ENCODE measurements at places on chromosomes 12 and 14.
A peak's percentile ranks its signal among the peaks of the same experiment; 100 is the strongest.

GRCh38 chr14:73198253-73198652 is 39.1 kb upstream of the PAPLN start:
- no peak overlapping the region for H3K27ac ChIP-seq
- H3K27me3 ChIP-seq = no peaks in the 10 kb centered on the region
- DNase-seq = no peak
- H3K36me3 ChIP-seq = peaks cover 96% of the 10 kb centered on the region

DNA sequence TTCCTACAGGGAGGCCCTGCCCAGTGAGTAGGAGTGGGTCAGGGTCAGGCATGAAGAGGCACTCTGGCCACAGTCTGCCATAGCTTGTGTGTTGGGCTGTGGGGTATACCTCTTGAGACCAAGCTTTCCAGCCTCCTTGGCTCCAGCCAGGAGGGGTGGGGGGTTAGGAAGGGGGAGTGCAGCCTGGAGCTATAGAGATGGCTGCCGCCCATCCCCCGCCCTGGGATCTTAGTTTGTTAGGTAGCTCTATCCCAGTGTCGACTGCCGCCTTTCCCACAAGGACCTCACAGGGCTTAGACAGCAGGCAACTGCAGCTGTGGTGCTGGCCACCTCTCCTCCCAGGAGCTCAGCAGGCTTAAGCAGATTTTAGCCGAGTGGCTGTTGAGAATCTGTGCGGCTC is 216.4 kb downstream of the PLCZ1 start:
- H3K4me1 ChIP-seq = no peaks in the 10 kb centered on the region
- H3K36me3 ChIP-seq = no peaks in the 10 kb centered on the region
- H3K27me3 ChIP-seq = no peaks in the 10 kb centered on the region

DNA sequence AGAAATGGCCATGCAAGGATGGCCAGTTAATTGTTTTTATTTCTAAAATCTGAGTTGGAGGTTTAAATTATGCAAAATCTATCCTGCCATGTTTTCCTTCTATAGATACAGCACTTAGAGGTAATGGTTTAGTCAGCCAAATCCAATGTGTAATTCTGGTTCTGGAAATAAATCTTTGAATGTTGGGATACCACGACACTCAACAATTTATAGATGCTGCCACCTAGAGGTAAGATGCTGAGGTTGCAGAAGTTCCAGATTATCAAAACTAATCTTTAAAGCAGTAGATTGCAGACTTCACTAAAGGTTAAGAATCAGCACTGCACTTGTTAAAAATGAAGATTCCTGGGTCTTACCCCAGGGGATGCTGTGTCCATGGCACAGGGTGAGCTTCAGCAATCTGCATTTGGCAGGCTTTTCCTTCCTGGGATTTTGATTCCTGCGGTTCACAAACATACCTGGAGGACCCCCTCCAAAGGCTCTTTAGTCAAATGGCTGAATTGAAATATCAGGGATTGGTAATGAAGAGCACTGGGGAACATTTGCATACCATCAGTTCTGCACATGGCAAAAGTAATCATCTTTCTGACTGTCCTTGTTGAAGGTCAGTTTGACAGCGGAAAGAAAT is 53.4 kb upstream of the ANO4 start:
- H3K36me3 ChIP-seq = no peaks in the 10 kb centered on the region
- no peak overlapping the region for H3K4me3 ChIP-seq
- no peaks in the 10 kb centered on the region for H3K27me3 ChIP-seq
- DNase-seq = no peak
- H3K27ac ChIP-seq = no peak overlapping the region

GRCh38 chr14:37869633-37870032 is 274.2 kb downstream of the TTC6 start:
- no peak overlapping the region for H3K27ac ChIP-seq
- H3K27me3 ChIP-seq = no peaks in the 10 kb centered on the region
- no peaks in the 10 kb centered on the region for H3K4me1 ChIP-seq

- H3K4me3 ChIP-seq = no peak overlapping the region
- no peaks in the 10 kb centered on the region for H3K36me3 ChIP-seq
- DNase-seq = no peak
- no peaks in the 10 kb centered on the region for H3K27me3 ChIP-seq
- H3K27ac ChIP-seq = no peak overlapping the region
Measured at GRCh38 chr12:93115198-93115601, 186.1 kb upstream of the EEA1 start.

GRCh38 chr12:13060581-13060980 is 16.4 kb downstream of the FAM234B start:
- no peak for DNase-seq
- H3K36me3 ChIP-seq = no peaks in the 10 kb centered on the region
- no peak overlapping the region for H3K4me3 ChIP-seq
- no peaks in the 10 kb centered on the region for H3K4me1 ChIP-seq
- no peaks in the 10 kb centered on the region for H3K27me3 ChIP-seq

DNA sequence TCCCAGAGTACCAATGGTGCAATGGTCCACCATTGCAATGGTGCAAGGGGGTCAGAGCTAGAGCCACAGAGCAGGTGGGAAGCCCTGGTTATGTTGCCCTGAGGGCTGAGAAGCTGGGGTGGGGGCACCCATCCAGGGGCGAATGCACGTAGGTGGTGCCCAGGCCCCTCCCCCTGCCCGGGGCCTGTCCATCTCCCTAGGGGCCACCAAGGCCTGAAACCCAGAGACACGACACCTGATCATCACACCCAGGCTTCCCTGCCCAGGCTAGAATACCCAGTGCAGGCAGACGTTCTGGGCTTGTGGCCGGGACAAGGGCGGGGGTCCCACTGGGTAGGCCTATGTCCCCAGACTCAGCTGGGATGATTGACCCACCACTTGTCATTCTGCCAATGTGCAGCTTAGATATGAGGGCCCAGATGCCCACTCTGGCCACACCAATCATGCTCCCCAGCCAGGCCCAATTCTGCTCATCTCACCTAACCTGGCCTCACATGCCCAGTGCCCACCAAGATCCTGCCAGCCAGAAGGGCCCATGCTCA is 83.2 kb downstream of the ALG10 start:
- DNase-seq = no peak
- no peak overlapping the region for H3K4me3 ChIP-seq
- H3K36me3 ChIP-seq = no peaks in the 10 kb centered on the region
- H3K27me3 ChIP-seq = peaks cover 15% of the 10 kb centered on the region
- H3K4me1 ChIP-seq = no peaks in the 10 kb centered on the region
- H3K27ac ChIP-seq = no peak overlapping the region

DNA sequence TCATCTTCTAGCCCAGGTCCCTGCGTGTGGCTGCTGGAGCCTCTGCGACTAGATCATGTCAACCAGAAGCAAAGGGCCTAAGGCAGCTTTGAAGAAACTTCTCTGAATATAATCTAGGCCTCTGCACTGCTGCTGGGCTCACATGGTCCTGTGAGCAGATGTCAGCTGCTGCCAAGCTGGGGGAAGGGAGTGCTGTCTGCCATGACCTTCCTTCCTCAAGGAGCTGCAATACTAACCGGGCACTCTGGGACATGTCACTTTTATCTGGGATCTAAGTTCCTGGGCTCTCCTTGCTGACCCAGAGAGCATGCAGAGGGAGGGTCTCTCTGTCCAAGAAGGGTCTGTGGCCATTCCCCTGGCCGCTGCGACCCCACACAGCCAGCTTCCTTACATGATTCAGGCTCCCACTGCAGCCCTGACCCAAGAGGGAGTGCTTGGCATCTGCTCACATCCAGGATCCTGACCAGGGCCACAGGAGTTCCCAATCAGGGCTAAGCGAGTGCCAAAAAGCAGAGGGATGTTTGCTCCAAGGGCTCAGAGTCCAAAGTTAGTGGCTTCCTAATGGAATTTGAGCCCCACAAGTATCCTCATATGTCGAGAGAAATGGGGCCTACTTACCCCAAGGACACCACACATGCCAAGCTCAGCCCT is 74.0 kb downstream of the PLEKHG3 start:
- no peak overlapping the region for H3K4me3 ChIP-seq
- H3K36me3 ChIP-seq = no peaks in the 10 kb centered on the region

GRCh38 chr14:102187568-102188001 is 47.9 kb downstream of the WDR20 start:
- H3K4me1 ChIP-seq = peaks cover 35% of the 10 kb centered on the region
- peak overlapping the region; percentile 61 for H3K27ac ChIP-seq
- H3K27me3 ChIP-seq = no peaks in the 10 kb centered on the region
- DNase-seq = no peak

DNA sequence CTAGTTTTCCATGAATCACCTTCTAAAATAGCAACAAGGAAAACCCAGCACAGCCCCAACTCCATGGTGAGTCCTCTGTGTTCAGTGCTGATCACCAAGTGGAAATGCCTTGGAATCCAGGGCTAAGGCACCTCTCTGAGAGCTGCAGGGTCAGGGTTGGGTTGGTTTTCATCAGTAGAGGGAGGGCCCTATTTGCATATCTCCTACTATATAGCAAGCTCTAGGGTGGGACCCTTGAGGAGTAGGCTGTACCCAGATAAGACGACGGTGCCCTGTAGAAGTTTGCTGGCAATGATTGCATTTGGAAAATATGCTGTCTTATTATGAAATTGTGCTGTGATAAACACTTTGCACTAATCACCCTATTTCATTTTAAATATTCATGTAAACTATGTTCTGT is 1011.8 kb downstream of the TMEM121 start:
- H3K27ac ChIP-seq = no peak overlapping the region
- H3K27me3 ChIP-seq = peaks cover 23% of the 10 kb centered on the region
- H3K36me3 ChIP-seq = no peaks in the 10 kb centered on the region
- no peak overlapping the region for H3K4me3 ChIP-seq
- no peaks in the 10 kb centered on the region for H3K4me1 ChIP-seq

DNA sequence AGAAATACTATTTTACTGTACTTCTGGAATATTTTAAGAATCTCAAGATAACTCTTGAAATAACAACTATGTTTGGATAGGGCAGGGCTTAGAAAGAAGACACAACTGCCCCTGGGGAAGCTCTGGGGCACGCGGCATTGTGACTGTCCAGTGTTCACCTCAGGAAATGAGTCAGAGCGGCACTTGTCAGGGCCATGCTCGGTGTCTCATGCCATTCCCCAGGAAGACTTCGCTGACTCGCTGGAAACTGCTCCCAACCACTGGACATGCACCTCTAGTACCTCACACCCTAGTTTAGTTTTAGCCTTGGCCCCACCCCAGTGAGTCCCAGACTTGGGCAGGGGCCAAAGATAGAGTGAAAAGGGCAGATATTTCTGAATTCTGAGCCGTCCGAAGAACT is 192.0 kb downstream of the TTC7B start:
- DNase-seq = peak; percentile 87
- no peak overlapping the region for H3K4me3 ChIP-seq
- H3K27me3 ChIP-seq = no peaks in the 10 kb centered on the region
- peaks cover 40% of the 10 kb centered on the region for H3K4me1 ChIP-seq
- peak overlapping the region; percentile 50 for H3K27ac ChIP-seq

GRCh38 chr14:48251290-48251689 is 575.9 kb upstream of the MDGA2 start:
- no peak for DNase-seq
- H3K27me3 ChIP-seq = no peaks in the 10 kb centered on the region
- H3K4me1 ChIP-seq = no peaks in the 10 kb centered on the region
- no peak overlapping the region for H3K27ac ChIP-seq
- H3K36me3 ChIP-seq = no peaks in the 10 kb centered on the region

DNA sequence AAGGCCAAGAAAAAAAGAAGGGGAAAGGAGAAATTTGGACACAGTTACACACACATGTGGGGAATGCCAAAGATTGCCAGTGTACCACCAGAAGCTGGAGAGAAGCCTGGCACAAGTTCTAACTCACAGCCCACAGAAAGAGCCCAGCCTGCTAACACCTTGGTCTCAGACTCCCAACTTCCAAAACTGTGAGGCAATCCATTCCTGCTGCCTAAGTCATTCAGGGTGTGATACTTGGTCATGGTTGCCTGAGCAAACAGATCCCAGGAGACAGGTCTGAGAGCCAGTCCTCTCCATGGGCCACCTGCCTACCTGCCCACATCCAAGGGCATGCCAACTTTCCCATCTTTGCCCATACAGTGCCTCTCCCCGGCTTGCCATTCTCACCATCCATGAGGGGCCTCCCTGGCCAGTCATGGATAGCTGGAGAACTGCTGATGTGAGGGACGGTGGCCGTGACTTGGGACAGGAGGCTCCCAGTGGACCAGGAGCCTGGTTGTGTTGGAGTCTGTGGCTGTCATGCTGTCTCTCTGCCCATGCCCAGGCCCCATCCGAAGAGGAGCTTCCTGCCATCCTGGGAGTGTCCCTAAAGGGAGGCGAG is 198.0 kb upstream of the RTL1 start:
- H3K27ac ChIP-seq = no peak overlapping the region
- DNase-seq = no peak
- no peaks in the 10 kb centered on the region for H3K27me3 ChIP-seq
- no peak overlapping the region for H3K4me3 ChIP-seq

DNA sequence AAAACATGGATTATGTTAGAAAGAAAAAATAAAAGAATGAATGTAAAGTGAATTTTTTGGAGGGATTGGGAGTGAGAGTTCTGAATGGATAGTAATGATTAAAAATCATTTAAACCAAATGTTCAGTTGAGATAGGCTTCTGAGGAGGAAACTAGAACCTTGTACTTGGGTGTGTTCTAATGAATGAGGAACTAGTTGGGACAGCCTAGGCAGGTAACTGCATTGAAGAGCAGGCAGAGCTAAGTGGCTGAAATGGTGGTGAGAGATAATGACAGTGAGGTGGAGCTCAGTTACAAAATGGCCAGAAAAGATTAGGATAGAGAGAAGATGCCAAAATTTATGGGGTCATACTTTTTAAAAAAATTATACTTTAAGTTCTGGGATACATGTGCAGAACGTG is 132.9 kb downstream of the ATP23 start:
- no peak overlapping the region for H3K4me3 ChIP-seq
- no peak for DNase-seq
- H3K4me1 ChIP-seq = no peaks in the 10 kb centered on the region
- no peaks in the 10 kb centered on the region for H3K27me3 ChIP-seq
- no peaks in the 10 kb centered on the region for H3K36me3 ChIP-seq

DNA sequence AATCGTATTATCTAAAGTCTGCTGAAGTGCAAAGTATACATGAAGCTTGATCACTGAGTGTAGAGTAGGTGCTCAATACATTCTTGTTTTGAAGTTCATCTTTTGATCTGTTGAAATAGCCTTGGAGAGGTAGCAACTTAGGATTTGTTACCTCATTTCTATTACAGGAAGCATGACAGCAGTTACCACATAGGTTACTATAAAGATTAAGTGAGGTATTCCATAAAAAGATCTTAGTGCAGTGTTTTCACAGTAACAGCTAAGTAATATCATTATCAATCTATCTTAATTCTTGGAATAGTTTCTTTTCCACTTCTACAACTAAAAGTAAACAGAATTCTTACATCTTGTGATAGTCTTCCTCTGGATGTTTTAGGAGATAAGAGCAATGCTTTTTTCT is 50.9 kb downstream of the BTBD7 start:
- DNase-seq = no peak
- H3K27me3 ChIP-seq = no peaks in the 10 kb centered on the region
- H3K4me1 ChIP-seq = peaks cover 5% of the 10 kb centered on the region
